NCI-H1092 (cell line): ENCODE measurements at places on chromosomes 2 and 18.

GRCh38 chr18:62763101-62763521, 47.8 kb downstream of the PHLPP1 start:
- DNase-seq: no peak

DNA sequence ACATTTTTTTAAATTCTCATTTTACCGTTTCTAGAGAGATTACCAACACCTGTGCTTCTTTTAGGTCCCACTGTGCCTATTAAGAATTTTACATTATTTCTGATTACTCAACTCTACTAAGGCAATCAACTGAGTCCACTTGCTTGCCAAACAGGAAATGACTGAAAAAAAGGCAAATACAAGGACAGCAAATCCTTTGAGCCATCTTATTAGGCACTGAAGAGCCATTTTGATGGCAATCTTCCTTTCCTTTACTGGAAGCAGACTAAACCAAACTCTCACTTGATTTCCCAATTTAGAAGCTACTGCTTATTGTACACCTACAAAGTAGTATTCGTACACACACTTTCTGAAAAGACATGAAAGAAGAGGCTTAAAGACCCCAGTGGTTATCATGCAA, 121.4 kb upstream of the COL3A1 start:
- no peak for DNase-seq

GRCh38 chr18:77079954-77080682, 52.5 kb downstream of the MBP start:
- no peak for DNase-seq

DNA sequence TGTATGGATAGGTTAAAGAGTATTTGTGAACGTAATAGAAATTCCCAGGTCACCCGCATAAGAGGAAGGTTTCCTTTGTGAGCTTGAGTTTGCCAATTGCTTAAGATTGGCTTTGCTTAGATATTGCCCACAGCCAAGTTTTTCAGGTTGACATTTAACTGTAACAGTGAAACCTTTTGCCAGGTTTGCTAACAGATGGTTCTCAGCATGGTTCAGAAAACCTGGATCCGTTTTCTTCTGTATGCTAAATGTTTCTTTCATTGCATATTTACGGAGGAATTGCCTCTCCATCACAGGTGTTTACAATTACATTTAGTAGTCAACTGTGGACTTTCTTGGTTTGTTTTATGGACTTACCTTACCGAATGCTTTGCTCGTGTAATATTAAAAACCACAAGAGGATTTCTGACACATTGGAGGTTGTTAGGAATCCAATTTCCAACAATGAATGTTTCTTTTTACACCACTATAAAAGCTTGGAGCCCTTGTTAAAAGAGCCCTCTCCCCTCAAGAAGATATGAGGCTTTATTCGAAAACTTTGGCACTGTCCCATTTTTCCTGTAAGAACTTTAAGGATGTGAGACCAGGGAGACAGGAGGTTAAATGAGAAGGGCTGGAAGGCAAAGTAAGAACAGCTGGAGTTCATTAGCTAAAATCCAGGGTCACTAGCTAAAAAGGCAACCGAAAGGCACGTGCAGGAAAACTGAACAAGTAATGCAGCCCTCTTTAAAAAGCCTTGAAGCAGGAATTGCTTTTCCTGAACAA, 7.8 kb downstream of the CDK15 start:
- no peak for DNase-seq

GRCh38 chr2:119684518-119684917, 5.5 kb downstream of the TMEM177 start:
- no peak for DNase-seq

DNA sequence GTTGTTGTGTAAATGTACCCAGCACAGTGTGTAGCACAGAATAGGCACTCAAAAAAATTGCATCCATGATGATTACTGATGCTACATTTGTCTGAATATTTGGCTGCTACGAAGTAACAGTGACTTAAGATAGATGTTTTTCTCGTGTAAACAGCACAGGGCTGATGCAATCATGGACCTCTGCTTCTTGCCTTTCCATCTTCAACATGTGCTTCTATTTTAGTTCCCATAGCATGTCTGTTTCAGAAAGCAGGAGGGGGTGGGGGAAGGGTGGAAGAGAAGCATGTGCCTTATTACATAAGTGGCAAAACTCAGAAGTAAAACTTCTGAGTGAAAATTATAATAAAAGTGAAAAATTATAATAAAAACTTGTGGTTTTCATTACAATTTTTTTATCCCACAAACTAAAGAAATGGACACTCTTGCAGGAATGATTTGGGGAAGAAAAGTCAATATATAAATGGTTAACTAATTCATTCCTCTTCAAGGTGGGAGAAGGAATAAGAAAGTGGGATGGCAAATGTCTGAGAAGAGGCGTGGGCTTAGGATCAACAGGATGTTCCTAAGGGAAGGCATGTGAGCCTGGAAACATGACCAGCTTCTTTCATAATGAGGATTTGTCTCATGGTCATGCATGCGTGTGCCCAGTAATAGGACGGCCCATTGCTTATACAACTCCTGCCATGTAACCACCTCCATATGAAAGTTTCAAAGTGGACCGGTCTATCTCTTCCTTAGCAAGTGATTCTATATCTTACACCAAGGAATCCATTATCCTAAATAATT, 27.2 kb downstream of the CCBE1 start:
- DNase-seq: no peak

DNA sequence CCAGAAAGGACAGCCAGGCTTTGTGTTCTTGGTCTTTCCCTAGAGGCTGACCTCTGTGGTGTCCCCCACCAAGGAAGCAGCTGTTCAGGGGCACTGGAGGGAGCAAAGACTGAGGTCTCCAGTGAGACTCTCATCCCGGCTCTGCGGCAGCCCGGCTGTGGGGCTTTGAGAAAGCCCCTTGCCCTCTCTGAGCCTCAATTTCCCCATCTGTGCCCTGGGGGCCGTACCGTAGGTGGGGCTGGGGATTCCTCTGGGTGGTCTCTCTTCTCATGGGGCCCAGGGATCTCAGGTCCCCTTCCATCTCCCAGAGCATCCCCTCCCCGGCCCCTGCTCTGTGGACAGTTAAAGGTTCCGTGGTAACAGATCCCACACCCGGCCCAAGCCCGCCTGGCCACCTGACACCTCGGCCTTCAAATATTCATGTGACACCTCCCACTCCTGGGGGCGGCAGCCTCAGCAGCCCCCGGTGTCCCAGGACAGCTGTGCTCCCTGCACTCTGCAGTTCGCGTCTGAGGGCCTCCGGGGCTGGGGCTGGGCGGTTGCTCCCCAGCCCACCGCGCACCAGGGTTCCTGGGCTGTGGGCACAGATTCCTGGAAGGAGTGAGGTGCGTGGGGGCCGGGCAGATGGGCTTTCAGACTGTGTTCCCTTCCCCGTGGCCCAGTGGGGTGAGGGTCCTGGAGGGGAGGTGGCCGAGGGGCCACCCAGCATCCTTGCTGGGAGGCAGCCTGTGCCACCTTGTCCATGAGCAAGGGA, 15.1 kb upstream of the KLHL30 start:
- DNase-seq: no peak

DNA sequence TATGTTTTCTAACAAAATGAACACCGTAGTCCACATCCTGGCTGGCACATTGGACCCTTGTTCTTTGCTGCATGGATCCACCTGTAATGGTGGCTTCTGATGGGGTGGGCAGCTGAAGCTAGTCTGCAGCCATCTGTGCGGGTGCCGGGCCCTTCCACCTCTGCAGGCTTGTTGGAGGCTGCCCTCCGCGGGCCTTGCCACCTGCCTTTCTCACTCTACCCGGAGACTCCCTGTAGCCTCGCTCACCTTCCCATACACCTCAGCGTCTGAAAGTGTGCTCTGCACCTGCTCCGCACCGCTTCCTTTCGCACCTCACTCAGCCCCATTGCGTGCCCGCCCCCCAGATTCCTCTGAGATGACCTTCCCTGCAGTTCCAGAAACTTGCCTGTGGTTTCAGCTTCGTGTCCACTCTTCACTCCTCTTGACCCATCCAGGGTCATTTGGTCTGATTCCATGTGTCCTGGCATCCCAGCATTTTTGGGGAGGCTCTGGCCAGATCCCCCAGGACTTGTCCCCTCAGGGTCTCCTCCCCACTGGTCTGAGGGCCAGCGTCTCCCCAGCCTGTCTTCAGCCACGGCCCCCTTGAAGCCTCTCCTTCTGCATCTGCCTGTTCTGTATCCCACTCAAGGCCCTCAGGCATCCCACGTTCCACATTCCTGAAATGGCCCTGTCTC, 18.2 kb downstream of the ATG4B start:
- no peak for DNase-seq

DNA sequence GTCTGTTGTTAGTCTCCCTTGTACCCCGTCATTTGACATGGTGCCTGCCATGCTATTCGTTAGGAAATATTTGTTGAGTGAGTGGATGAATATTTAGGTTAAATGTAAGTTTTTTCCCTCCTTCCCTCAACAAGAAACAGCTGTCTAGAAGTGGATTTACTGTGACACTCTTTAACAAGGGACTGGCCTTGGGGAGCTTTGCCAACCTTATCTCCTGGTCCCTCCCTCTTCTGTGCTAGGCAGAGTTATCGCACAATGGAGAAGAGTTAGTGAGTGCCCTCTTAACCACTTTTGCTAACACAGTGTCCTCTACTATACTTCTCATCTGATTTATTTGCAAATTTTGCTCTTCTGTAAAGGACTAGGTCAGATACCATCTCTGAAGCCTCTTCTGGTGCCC, 61.2 kb downstream of the DIS3L2 start:
- no peak for DNase-seq
